ENCODE measurements at places on chromosomes 16 and 17.

- no peak for DNase-seq
Observed at GRCh38 chr16:11232852-11233726, 22.9 kb downstream of the SOCS1 start.

DNA sequence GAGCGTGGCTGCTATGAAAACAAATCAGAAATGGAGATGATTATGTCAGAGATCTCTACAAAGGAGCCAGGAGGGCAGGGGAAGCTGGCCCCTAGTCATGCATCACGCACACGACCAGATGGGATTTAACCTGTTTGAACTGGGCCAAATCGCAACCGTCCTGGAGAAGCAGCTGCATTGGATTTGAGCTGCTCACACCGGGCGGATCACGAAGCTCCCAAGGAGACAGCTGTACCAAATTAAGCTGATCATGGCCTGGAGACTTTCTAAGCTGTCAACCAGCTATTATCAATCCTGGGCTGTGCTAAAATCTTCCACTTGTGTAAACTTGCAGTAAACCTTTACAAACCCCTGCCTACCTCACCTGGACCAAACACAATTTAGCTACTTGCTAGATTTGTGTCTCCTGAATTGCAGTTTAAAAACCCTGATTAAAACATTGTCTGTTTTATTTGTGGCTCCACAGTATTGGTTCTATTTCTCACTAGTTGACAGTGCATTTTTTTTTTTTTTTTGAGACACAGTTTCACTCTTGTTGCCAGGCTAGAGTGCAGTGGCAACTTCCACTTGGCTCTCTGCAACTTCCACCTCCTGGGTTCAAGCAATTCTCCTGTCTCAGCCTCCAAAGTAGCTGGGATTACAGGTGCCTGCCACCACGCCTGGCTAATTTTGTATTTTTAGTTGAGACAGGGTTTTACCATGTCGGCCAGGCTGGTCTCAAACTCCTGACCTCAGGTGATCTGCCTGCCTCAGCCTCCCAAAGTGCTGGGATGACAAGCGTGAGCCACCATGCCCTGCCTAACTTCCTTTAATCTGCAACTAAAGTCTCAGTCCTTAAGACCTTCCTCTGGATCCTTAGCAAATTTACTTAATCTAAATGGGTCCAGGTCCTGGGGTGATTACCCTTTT is 98.3 kb upstream of the GRIN2A start:
- DNase-seq = no peak

- no peak for DNase-seq
Observed at GRCh38 chr16:30858111-30858495, 35.8 kb downstream of the BCL7C start.

DNA sequence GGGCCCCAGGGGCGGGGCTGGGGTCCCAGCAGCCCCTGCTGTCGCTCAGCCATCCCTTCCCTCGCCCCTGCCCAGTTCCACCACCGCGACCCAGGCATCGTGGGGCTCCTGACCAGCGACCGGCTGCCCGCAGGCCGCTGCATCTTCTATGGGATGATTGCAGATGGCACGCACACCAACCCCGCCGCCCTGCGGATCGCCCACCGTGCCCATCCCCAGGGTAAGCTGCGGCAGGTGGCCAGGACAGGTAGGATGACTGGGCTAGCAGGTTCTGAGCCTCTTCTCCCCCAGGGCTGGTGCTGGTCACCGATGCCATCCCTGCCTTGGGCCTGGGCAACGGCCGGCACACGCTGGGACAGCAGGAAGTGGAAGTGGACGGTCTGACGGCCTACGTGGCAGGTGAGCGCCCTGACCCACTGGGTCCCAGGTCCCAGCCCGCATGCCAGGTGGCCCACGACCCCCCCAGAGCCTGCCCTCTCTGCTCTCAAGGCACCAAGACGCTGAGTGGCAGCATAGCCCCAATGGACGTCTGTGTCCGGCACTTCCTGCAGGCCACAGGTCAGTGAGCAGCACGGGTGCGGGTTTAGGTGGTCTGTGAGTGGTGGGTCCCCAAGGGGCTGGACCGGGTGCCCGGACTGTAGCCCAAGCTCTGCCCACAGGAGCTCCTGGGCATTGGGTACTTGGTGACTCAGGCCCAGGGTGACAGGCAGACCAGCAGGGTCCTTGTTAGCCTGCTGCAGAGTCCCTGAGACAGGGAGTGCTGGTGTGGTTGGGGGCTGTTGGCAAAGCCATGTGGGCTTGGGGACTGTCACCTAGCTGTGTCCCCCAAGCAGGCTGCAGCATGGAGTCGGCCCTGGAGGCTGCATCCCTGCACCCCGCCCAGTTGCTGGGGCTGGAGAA is 2.8 kb downstream of the CEMP1 start:
- DNase-seq = no peak

DNA sequence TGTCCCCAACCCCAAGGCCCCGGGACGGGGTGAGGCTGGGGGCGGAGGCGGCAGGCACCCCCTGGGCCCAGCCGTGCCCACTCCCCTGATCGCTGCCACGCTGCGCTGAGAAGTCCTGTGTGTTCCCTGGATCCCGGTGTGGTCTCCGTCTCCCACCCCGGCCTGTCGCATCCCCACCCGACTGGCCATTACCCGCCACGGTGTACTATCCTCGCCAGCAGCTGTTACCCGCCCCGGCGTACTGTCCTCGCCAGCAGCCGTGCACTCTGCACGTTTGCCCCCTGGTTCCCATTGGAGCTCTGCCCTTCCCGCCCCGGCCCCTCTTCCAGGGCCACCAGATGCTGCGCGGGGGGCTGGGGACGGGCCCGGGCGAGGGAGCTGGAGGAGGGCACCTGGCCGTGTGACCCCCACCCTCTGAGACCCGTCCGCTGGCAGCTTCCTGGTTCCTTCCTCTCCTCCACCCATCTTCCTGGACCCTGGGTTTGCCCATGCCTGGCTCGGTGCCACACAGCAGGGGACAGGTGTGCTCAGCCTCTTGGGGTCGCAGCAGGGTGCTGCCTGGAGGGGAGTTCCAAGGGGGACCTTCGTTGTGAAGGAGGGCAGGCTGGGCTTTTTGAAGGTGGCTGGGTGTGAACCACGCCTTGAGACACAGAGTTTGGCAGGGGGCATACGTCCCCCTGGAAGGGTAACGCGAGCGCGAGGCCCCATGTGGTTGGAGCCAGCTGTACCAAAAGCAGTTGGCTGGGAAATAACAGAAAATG is 19.7 kb downstream of the BAHCC1 start:
- no peak for DNase-seq

- DNase-seq = no peak
Observed at GRCh38 chr16:3718628-3719027, 1.3 kb upstream of the TRAP1 start.

DNA sequence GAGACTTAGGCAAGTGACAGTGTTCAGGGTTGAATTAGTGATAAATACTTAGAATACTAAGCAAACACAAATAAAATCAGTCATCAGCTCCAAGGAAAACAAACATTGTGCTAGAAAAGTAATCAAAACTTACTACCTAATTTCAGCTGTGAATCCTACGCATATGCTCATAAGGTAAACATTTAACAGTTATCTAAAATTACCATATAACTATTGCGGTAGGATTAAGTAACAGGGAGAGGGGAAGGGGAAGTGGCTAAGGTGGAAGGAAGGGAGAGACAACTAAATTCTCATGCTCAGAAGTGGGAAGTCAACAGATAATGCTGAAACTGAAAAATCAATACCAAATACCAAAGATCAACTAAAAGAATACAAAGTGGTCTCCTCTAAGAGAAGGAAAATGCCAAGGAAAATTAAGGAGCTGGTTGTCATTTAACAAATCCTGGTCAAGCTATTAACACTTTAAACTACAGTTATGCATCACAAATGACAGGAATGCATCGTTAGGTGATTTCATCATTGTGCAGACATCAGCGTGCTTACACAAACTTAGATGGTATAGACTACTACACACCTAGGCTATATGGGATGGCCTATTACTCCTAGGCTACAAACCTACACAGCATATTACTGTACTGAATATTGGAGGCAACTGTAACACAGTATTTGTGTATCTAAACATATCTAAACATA is 20.0 kb downstream of the USP32 start:
- DNase-seq = no peak

DNA sequence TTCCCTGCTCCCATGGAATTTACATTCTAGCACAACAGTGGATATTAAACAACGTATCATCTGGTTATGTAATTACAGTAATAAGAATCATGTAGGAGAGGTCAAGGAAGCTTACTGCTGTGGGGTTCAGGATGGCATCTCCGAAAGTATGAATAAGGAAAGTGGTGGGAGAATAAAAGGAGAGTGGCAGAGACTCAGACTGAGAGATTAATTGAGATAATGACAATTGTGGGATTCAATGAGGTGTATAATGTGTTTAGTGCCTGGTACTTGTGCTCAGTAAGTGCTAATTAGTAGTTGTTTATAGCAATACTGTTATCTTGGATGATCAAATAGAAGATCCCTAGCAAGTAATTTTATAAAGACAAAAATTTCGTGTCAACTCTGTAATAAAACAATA is 45.3 kb downstream of the NF1 start:
- DNase-seq = no peak

DNA sequence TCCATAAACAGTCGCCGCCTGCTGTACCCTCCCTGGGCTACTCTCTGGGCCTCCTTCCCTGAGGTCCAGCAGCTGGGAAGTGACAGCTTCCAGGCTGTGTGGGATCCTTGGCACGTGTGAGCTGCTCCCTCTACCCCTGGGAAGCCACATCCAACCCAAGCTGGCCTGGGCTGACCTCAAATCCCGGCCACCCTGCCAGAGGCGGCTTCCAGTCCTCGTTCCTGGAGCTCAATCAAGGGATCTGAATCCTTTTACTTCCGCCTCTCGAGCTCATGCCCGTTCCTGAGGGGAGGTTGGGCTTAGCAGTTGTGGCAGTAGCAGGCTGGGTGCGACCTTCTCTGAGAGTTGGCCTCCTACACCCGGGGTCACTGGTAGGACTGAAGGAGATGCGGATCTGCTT is 82.5 kb downstream of the NETO2 start:
- no peak for DNase-seq

DNA sequence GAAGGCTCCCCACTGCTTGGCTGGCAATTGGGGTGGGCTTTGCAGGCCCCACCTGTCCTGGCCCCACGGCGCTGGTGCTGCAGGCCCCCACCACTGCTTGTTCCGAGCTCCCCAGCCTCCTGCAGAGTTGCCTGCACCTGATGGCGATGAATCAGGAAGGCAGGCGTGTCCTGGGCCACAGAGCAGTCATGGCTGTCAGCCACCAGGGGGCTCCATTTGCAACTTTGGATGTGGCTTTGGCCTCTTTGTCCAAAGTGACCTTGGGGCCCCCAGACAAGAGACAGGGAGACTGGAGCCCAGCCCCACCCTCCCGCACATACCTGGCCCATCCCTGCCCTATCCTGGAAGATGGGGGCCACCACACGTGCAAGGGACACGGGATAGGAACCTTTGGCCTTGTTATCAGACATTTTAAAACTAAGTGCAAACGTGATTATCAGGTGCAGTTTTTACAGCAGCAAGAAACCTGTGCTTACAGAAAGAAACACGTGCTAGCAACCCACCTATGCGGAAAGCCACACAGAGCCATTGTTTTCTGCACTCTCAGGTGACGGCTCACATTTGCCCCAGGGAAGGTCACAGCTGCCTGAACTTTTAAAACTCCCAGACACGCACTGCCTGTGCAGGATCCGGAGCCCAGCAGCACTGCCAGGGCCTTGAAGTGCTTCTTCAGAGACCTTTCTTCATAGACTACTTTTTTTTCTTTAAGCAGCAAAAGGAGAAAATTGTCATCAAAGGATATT is at the start of gene DNASE1:
Gene DNASE1, plus strand, starts transcription at position 443 of the 743 bp plus-strand sequence. CDS start 683 bp downstream, outside the sequence.
- no peak for DNase-seq

DNA sequence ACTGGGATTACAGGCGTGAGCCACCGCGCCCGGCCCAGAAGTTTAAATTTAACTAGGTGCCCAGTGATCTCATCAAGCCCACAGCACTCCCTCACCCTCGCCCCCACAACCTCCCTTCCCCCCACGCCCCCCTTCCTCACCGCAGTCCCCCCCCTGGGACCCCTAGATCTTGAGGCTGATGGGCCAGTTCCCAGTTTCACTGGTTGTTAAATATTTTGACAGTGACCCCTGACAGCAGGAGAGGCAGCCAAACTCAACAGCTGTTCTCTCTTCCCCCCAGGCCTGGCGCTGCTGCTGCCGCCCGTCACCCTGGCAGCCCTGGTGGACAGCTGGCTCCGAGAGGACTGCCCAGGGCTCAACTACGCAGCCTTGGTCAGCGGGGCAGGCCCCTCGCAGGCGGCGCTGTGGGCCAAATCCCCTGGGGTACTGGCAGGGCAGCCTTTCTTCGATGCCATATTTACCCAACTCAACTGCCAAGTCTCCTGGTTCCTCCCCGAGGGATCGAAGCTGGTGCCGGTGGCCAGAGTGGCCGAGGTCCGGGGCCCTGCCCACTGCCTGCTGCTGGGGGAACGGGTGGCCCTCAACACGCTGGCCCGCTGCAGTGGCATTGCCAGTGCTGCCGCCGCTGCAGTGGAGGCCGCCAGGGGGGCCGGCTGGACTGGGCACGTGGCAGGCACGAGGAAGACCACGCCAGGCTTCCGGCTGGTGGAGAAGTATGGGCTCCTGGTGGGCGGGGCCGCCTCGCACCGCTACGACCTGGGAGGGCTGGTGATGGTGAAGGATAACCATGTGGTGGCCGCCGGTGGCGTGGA is 15.6 kb downstream of the QPRT start:
- DNase-seq = no peak

DNA sequence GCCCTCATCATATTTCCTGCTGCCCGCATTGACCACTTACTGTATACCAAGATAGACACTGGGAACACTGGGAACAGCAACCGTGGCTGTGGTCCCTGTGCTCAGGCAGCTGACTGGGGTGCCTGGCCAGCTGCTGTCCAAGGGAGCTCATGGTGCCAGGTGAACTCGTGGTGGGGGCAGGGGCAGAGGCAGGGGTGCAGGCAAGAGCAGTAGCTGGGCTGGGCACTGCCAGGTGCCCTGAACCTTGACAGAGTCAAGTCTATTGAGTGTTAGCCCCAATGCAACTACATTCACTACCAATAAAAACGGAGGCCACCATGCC is 202.5 kb downstream of the C16orf78 start:
- no peak for DNase-seq

- DNase-seq = no peak
Observed at GRCh38 chr16:20868890-20869289, 31.3 kb downstream of the DCUN1D3 start.

DNA sequence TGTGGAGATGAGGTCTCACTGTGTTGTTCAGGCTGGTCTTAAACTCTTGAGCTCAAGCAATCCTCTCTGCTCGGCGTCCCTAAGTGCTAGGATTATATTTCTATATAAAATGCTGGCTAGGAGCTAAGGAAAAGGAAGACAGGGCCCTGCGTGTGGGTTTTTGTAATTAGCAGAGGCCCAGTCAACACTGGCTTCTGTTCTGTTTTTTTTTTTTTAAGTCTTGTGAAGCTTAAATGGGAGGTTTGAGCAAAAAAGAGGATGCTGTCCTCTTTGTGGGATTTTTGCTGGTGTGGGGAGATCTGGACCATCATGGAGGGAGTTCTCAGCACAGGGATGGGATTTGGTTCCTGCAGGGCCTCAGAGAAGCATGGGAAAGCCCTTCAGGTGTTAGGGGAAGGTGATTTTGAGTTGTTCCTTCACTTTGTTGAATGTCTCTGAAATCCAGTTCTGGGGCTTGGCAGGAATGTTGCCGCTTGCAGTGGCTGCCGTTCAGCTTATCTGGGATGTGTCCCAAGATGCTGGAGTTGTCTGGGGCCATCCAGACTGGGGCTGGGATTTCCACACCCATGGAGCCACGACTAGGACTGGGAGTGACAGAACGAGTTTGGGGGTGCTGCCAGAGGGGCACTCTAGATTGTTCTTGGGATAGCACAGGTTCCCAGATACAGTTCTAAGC is 4.2 kb downstream of the PYCARD start:
- DNase-seq = no peak
